ENCODE measurements at places on chromosomes 2 and 18.
A peak's percentile ranks its signal among the peaks of the same experiment; 100 is the strongest.

DNA sequence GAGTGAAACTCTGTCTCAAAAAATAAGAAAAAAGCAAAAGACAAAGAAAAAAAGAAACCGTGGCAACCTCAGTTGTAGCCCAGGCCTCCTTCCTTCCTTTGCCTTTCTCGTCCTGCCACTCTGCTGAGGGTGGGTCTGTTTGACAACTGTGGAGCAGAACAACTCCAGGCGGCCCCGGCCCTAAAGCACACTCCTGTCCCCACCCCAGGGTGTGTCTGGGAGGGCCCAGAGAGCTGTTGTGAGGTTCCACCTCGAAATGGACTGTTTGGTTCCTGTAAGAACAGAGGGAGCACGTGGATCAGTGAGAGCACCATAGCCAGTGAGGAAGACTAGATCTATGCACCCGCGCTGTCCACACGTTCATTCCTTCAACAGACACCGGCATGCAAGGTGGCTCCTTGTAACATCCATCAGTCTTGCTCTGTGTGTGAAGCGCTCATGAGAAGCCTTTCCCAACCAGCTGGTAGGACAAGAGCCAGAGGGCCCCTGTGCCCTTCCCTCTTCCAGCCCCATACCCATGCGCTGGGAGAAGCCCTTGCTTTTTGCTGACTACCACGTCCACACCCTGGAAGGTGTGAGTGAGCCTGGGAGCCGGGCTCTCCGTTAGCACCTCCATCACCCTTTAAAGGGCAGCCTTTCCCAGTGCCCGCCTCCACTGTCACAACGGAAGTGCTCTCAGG lies 61.6 kb downstream of the SOWAHC start:
- no peak for DNase-seq

- DNase-seq = no peak
These were observed 3.0 kb downstream of the PLEK start for GRCh38 chr2:68367953-68368653.

GRCh38 chr2:197107291-197108269 lies 181.1 kb upstream of the PGAP1 start:
- peak; percentile 9 for DNase-seq

DNA sequence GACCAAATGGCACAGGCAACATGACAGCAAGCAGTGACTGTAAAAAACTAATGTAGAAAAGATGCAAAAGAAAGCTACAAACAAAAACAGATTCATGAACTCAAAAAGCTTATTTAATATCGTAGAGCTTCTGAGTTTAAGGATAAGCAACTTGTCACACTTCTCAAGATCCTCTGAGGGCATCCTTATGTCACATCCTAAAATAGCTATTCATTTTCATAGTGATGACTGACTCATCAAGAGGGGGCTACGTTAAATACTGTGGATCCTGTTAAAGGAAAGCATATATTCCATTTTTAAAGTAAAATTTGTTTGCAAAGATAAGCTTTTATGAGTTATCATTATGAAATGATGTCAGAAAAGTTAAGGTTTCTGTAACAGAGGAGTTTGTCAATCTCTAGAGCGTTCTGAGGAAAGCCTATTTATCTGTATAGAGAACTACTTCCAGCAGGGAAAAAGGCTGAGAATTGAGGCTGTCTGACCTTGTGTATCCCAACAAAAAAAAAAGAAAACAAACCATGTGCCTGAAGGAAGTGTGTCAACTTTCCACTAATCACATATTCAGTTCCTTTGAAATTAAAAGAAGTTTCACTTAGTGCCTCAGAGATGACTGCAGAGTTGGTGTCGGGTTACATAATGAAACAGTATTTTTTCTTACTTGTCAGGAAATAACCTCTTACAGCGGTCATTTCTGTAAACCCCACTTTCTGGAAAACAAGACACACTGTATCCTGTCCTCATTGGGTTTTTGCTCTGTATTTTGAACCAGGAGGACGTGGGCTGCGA lies 115.5 kb downstream of the ESCO1 start:
- DNase-seq = peak; percentile 6

DNA sequence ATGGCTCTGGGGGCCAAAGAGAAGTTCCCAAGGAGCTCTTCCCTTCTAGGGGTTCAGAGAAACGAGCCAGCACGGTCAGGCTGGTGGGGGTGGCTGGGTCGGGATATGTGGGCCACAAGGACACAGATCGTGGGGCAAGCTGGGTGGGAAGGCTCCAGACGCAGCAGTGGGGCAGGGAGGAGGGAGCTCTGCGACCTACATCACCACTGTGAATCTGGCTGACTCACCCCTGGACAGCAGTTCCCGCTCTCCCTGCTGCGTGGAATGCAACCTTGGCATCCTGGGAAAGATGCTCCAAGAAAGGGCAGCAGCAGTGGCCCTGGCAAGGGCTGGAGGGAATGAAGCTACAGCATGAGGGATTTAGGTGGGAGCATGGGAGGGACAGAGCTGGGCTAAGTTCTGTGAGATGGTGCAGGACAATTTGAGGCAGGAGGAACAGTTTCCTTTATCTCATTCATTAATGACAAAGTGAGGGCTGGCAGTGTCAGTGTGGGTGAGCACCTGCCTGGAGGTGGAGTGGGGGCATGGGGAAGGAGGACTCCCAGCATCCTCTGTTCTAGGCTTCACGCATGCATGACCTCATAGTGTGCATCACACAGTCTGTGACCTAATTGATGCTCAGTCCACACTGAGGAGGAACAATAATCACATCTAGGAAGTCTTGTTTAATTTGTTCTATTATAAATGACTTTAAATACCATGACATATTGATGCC lies 25.0 kb downstream of the CELF4 start:
- no peak for DNase-seq

- DNase-seq = peak; percentile 75
These were observed 17.0 kb downstream of the VRK2 start for GRCh38 chr2:58063641-58064040.

DNA sequence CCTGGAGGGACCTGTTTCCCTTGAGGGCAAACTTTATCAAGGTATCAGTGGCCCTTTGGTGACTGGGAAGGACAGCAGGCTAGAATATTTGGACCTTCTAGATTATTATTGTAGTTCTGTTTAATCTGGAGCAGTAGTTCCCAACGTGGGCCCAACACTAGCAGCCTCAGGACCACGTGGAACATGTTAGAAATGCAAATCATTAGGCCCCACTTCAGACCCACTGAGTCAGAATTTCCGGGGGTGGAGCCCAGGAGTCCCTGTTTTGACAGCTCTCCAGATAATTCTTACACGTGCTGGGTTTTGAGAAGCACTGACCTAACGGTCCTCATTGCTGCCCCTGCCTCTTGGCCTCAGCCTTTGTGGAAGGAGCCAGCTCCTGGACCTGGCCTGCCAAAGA lies 25.5 kb upstream of the DYNC2LI1 start:
- no peak for DNase-seq

DNA sequence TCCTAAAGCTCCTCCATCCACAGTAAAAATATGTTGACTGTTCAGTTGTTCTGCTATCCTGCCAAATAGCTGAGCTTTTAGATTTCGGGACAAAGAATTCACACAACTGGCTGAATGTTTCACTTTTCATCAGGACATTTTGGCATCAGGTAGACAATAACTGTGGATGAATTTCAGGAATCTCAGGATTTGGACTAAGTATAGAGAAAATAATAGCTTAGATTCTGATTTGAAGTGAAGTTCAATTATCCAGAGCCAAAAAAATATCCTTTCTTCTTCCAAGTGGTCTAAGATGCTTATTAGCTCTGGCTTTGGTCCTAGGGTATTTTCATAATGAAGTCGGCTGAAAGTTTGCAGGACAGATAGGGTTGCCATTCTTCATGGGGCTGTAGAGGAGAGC lies 16.1 kb downstream of the KCNE4 start:
- no peak for DNase-seq

- peak; percentile 16 for DNase-seq
These were observed 69.6 kb downstream of the R3HDM1 start for GRCh38 chr2:135600915-135601314.

GRCh38 chr2:191122638-191123294 lies 28.0 kb downstream of the STAT4 start:
- no peak for DNase-seq

All from fibroblast of upper back skin (primary cell).